ENCODE measurements at places on chromosomes 2 and 18.

DNA sequence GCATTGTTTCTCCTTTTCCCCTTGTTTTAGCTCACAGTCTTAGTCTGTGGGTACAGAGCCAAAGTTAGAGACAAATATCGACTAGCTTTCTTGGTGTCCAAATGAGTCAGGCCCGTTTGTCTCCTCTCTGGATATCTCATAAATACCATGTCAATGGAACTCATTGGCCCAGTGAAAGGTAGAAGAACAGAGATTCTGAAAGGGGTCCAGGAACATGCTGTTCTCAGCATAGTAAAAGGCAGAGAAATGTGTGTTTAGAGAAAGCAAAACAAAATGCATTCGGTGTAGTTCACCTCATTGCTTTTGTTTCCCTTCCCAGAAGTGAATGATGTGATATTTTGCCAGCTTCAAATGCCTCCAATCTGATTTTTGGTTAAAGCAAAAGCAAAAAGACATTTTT, 238.6 kb upstream of the SLC8A1 start:
- DNase-seq: no peak

GRCh38 chr18:79548077-79548450, 131.5 kb upstream of the CTDP1 start:
- no peak for DNase-seq

DNA sequence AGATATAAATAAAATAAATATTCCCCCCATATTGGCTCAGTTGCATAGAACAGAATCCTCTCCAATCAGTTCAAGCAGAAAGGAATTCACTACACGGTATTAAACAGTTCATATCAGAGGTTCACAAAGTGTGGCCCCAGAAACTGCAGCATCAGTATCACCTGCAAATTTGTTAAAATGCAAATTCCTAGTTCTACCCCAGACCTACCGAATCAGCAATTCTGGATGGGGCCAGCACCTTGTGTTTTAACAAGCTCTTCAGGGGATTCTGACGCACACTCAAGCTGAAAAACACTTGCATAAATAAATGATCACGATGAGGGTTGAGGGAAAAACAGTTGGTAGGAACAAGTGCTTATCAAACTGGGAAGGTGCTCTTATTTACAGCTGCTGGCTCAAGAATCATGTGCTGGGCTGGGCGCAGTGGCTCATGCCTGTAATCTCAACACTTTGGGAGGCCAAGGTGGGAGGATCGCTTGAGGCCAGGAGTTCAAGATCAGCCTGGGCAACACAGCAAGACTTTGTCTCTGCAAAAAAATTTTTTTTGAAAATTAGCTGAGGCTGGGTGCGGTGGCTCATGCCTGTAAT, 6.4 kb downstream of the GTF3C2 start:
- no peak for DNase-seq

DNA sequence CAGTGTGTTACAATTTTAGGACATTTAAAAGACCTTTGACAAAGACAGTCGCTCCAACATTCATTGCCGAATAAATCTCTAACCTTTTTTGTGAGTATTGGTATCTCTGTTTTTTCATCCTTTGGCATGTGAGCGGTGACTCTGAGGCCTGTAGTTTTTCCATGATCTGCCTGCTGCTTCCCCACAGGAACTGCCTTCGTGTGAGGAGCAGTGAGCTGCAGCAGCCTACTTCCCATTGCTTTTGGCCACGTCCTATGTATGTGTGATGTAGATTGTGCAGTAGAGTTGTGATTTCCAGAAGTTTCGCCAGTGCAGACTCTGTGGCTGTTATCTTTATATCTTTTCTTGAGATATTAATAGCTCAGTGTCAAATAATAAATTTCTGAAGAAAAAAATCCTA, 79.8 kb downstream of the UGGT1 start:
- DNase-seq: no peak

DNA sequence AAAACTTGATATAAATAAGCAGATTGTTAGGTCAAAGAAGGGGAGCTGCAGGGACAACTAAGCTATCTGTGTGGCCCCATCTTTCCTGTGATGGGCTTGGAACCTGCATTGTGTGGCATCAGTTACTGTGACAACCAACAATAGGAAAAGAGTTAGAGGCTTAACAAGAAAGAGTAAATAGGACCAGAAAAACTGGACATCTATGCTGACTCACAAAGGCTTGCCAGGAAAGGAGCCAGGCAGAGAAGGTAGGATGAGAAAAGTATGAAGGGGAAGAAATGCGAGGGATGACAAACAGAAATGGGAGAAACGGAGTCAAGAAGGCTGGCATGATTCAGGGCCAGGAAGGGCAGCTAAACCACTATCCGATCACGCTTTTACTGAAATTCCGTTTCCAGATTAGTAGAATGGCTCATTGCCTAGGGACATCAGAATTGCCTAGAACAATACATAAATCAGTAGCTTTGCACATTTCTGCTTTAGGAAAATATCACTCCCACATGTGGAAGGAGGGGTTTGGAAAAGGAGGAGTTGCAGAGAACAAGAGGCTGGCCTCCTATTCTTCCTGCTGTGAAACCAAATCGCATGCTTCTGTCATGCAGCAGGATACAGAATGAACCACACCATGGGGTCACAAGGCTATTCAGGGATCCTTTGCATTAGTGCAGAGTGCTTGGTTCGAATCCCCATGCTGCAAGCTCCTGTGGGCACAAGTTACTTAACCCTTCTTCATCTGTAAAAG, 7.3 kb downstream of the PLA2R1 start:
- DNase-seq: no peak

GRCh38 chr2:191446910-191447309, 201.7 kb downstream of the MYO1B start:
- DNase-seq: no peak

- DNase-seq: peak; percentile 69
These were observed 9.2 kb downstream of the PTMA start for GRCh38 chr2:231717281-231718171.
